ENCODE measurements at places on chromosomes 2 and 18.
A peak's percentile ranks its signal among the peaks of the same experiment; 100 is the strongest.

GRCh38 chr2:157459486-157459885, 15.6 kb upstream of the CYTIP start:
- H3K4me3 ChIP-seq: no peak overlapping the region
- peaks cover 8% of the 10 kb centered on the region for H3K4me1 ChIP-seq
- DNase-seq: no peak
- no peak overlapping the region for H3K27ac ChIP-seq
- H3K36me3 ChIP-seq: no peaks in the 10 kb centered on the region

- H3K36me3 ChIP-seq: no peaks in the 10 kb centered on the region
- H3K4me3 ChIP-seq: no peak overlapping the region
- DNase-seq: no peak
- no peak overlapping the region for H3K27ac ChIP-seq
- no peaks in the 10 kb centered on the region for H3K4me1 ChIP-seq
These were observed 316.3 kb upstream of the KCNJ3 start for GRCh38 chr2:154381931-154382794.

GRCh38 chr2:215624423-215624829, 188.6 kb upstream of the FN1 start:
- no peaks in the 10 kb centered on the region for H3K36me3 ChIP-seq
- H3K27me3 ChIP-seq: peaks cover 7% of the 10 kb centered on the region
- DNase-seq: no peak
- no peak overlapping the region for H3K4me3 ChIP-seq

- no peaks in the 10 kb centered on the region for H3K4me1 ChIP-seq
- H3K27me3 ChIP-seq: peaks cover 2% of the 10 kb centered on the region
- no peak overlapping the region for H3K27ac ChIP-seq
- no peak for DNase-seq
These were observed 417.5 kb upstream of the MYT1L start for GRCh38 chr2:2748399-2749205.

DNA sequence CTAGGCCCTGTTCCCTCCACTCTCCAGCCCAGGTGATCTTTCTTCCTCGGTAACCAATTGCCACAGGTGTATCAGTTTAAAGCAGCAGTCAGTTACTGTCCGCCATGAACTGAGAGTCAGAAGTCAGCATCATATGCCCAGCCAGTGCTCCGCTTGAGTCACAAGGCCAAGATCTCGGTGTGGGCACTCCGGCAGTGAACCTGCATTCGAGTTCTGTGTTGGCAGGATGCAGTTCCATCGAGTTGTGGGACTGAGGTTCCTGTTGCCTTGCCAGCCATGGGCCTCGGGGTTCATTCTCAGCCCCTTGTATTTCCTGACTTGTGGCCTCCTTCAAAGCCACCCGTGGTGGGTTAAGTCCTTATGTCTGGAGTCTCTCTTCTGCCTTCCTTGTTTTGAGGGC, 3.1 kb upstream of the TMEM185B start:
- peak overlapping the region; percentile 41 for H3K4me3 ChIP-seq
- H3K4me1 ChIP-seq: peaks cover 59% of the 10 kb centered on the region
- H3K27ac ChIP-seq: no peak overlapping the region
- DNase-seq: no peak
- H3K27me3 ChIP-seq: peaks cover 2% of the 10 kb centered on the region

DNA sequence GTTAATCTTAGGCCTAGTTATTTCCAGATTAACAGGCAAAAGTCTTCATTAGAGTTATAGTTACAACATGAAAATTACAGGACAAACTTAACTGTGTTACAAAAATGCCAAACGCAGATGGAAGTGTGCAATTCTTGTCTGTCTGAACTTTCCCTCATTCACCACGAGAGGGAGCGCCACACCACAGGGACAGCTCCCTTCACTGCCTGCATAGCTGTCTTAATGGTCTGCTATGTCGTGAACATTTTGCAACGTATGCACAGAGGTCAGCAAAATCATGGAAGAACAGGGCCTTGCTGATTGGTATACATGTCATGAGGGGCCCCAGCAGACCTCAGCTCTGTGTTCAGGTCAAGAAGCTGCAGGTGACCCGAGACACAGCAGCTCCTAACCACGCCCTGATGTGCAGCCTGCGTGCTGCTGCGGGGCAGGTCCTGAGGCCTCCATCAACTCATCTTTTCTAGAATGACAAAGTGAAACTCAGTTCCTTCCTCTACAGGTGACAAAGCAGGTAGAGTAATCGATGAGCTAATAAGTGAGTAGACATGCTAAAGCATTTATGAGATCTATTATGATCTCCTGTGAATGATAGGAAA, 78.8 kb upstream of the ATP8B1 start:
- no peaks in the 10 kb centered on the region for H3K36me3 ChIP-seq
- no peaks in the 10 kb centered on the region for H3K27me3 ChIP-seq
- no peaks in the 10 kb centered on the region for H3K4me1 ChIP-seq
- H3K4me3 ChIP-seq: no peak overlapping the region

- H3K4me3 ChIP-seq: no peak overlapping the region
- peaks cover 15% of the 10 kb centered on the region for H3K36me3 ChIP-seq
- no peaks in the 10 kb centered on the region for H3K4me1 ChIP-seq
- no peak for DNase-seq
- no peaks in the 10 kb centered on the region for H3K27me3 ChIP-seq
These were observed 64.5 kb downstream of the PIGN start for GRCh38 chr18:62122330-62122729.

DNA sequence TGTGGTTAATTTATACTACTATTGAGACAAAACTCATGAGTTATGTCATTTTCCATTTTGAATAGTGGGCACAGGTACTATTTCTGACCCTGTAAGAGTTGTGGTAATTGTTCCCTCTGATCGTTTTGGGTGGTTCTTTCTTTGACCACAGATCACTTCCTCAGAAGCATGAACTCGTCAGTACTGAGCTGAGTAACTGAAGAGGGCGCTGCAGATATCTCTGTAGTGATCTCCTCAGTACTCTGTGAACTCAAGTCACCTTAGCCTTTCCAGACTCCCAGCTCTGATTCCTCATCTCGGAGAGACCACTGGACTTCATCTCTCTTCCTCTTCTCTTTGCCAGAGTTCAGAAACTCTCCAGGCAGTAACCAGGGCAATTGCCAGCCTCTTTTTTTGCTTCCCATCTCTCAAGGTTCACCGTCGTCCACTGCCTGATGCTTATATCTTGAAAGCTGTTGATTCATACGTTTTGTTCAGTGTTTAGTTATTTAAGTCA, 9.4 kb upstream of the IL1RL1 start:
- H3K36me3 ChIP-seq: no peaks in the 10 kb centered on the region
- H3K4me3 ChIP-seq: peak overlapping the region; percentile 56
- H3K4me1 ChIP-seq: peaks cover 13% of the 10 kb centered on the region

DNA sequence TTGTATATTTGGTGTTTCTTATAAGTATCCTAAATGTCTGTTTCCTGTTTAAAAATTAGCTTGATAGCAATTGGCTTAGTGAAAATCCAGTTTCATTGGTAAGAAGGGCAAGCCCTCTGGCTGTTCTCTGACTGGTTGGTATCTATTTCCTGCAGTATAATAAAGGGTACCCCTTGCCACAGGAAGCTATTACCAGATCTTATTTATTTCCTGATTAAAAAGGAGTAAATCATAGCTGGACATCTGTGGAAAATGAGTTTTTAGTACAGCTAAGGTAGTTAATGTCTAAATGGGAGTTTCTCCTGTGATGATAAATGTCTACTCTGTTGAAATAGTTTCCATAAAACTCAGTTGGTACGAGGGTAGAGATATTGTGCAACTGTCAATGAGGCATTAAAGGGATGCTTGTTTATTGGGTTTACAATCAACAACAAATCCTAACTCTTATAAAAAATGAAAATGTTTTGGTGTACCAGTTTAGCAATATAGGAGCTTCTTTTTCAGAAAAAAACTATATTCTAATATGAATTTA, 58.7 kb downstream of the FASTKD2 start:
- H3K27ac ChIP-seq: no peak overlapping the region
- no peaks in the 10 kb centered on the region for H3K4me1 ChIP-seq
- H3K27me3 ChIP-seq: peaks cover 2% of the 10 kb centered on the region
- no peak overlapping the region for H3K4me3 ChIP-seq
- H3K36me3 ChIP-seq: no peaks in the 10 kb centered on the region
- no peak for DNase-seq

DNA sequence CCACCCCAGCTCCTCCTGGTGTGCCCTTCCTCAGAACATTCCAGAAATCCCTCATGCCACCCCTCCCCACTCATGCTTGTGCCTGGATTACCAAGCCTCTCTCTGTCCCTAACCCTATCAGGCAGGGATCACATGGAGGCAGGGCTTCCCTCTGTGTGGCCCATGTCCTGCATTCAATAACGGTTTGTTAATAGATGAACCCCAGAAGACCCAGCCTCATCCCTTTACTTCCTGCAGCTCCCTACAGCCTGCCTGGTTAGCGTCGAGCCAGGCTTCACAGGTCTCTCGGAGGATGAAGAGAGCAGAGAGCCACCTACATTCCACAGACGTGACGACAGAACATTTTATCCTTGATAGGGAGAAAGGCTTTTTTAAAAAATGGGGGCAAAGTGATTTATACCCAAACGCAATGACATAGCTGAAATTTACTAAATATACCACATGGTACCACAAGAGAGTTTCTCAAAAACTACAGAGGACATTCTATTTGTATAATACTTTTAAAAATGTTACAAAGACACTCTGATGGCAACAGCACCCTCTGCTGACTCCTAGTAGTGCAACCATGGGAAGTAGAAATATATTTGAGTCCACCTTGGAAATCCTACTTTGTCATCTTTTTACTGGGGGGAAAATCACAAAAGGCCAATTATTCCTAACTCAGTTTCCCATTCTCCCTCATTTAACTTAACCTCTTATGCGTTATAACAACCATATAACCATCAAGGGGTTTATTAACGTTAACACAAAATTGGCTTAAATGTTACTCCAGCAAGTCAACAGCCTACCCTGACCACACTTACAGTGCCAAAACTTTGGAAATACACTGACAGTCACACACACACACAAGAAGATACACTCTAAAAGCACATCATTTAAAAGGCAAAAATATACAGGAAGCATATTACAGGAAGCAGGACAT, 30.7 kb downstream of the FBXO15 start:
- H3K4me3 ChIP-seq: no peak overlapping the region
- H3K4me1 ChIP-seq: peaks cover 2% of the 10 kb centered on the region
- H3K27me3 ChIP-seq: peaks cover 3% of the 10 kb centered on the region
- DNase-seq: no peak
- no peaks in the 10 kb centered on the region for H3K36me3 ChIP-seq

DNA sequence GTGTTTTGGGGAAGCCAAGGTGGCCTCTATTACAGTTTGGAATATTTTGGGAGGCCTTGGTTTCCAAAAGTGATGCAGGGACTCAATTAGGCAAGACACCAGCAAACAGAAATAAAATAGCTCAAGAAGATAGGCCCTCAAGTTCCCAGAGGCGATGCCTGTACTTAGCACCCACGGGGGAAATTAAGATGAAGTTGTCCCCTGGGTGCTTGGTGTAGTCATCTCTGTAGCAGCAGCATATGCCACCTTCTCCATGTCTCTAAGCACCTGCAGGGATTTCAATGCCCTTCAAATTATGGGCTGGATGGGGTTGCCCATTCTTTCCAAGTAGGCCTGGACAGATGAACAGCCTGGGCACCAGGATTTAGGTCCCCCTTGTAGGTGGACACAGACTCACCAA, 185.0 kb downstream of the CTIF start:
- H3K4me1 ChIP-seq: peaks cover 4% of the 10 kb centered on the region
- no peak overlapping the region for H3K4me3 ChIP-seq
- H3K36me3 ChIP-seq: no peaks in the 10 kb centered on the region
- peaks cover 3% of the 10 kb centered on the region for H3K27me3 ChIP-seq
- no peak for DNase-seq
- H3K27ac ChIP-seq: no peak overlapping the region

GRCh38 chr2:119147776-119148715, 10.5 kb downstream of the C1QL2 start:
- H3K27me3 ChIP-seq: peaks cover under 1% of the 10 kb centered on the region
- no peak overlapping the region for H3K4me3 ChIP-seq
- no peaks in the 10 kb centered on the region for H3K4me1 ChIP-seq
- no peak overlapping the region for H3K27ac ChIP-seq
- H3K36me3 ChIP-seq: no peaks in the 10 kb centered on the region
- DNase-seq: no peak

GRCh38 chr2:225104321-225104720, 62.1 kb upstream of the DOCK10 start:
- no peak overlapping the region for H3K4me3 ChIP-seq
- H3K27ac ChIP-seq: no peak overlapping the region
- no peak for DNase-seq
- H3K36me3 ChIP-seq: no peaks in the 10 kb centered on the region

DNA sequence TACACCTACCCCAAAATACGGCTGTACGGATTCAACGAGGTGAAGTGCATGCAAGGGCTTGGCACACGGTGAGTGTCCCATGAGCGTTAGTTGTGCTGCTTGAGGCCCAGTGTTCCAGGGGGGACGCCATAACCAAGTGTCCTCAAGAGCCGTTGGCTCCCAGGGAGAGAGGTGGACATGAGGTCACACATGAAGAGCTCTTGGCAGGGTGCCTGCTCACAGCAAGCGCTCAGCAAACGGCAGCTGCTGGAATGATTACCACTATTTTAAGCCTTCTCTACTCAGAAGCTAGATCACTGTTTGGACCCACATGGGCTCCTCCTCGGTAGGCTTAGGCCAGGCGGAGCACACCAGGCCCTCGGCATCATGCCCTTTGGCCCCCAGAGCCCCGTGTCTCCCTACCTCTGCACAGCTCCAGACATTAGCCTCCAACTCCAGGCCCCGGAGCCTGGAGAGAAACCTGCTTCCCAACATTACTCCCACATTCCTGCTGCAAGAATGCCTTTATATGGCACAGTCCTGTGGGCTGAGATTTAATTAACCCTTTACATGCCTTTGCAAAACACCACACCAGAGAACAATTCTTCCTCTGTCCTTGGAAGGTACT, 68.4 kb upstream of the PPP1CB start:
- H3K36me3 ChIP-seq: no peaks in the 10 kb centered on the region
- no peak for DNase-seq
- peaks cover 17% of the 10 kb centered on the region for H3K4me1 ChIP-seq
- H3K4me3 ChIP-seq: no peak overlapping the region
- no peaks in the 10 kb centered on the region for H3K27me3 ChIP-seq

DNA sequence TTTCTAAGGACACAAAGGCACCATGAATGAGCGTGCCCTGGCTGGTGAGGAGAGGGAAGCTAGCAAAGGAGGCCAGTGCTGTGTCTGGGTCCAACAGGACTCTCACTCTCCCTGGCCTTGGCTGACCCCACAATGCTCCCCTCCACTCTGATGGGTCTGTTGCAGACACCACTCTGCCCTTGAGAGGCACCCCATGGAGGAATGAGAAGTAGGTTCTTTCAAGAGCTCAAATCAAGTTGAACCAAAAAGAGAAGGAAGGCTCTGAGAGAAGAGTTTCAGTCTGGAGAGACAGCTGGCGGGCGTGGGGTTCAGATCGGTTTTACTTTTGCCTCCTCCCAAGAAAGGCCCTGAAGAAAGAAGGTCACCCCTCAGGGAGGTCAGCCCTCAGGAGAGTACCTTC, 18.4 kb downstream of the TMEM247 start:
- H3K36me3 ChIP-seq: no peaks in the 10 kb centered on the region
- peaks cover 41% of the 10 kb centered on the region for H3K4me1 ChIP-seq
- no peak for DNase-seq
- H3K27ac ChIP-seq: peak overlapping the region; percentile 71
